ENCODE measurements at places on chromosomes 13 and 19.

- DNase-seq = no peak
Observed at GRCh38 chr13:30429235-30429634, 6.9 kb downstream of the UBE2L5 start.

- DNase-seq = no peak
Observed at GRCh38 chr19:48969276-48970138, 4.4 kb downstream of the FTL start.

DNA sequence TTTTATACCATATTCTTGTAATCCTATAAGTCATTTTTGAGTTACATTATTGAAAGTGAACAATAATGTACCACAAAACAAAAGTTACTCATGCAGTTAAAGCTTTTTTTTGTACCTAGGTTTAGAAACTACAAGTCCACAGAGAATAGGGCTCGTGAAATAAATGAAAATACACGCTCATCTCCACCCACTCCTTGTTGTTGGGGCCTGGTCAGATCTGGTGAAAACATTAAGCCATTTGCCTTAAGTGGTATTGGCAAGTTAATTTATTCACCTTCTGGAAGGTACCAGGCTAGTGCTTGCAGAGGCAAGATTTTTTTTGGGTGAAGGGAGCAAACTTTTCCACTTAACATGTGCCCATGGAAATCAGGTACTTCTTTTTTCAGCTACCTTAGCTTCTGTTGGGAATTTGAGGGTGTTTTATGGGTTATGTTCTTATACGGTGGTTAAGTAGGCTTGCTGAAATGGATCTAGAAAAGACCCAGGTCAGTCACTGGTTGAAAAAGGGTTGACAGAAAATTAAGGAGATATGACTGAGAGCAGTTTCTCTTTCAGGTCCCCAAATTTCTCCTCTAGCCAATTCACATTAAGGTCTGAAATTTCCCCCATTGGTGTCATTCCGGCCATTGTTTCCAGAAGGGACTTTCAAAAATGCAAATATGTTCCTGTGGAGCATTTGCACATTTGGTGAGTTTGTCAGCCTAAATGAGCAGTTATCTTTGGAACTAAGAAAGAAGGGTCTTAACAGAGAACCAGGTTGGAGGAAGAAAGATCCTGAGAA, 143.3 kb downstream of the KCNRG start:
- no peak for DNase-seq

- no peak for DNase-seq
Observed at GRCh38 chr13:40490086-40490758, 176.2 kb downstream of the FOXO1 start.

DNA sequence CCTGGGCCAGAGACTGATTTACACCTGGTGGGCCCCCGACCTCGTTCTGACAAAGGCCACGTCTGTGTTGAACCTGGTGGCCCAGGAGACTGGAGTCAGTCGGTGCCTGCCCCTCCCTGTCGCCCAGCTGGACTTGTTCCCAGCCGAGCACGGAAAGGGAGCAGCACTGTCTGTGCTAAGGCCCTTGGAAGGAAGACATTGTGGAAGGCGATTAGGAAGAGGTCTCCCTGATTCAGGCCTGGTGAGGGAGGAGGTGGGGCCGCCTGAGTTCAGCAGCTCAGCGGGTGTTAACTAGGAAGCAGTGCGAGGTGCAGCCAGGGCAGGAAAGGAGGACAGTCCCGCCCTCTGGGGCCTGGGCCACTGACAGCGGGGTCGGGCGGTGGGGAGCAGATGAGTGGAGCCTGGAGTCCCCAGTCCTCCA, 64.7 kb downstream of the GPR12 start:
- DNase-seq = no peak

GRCh38 chr19:55391191-55391670, 5.5 kb downstream of the RPL28 start:
- DNase-seq = no peak

DNA sequence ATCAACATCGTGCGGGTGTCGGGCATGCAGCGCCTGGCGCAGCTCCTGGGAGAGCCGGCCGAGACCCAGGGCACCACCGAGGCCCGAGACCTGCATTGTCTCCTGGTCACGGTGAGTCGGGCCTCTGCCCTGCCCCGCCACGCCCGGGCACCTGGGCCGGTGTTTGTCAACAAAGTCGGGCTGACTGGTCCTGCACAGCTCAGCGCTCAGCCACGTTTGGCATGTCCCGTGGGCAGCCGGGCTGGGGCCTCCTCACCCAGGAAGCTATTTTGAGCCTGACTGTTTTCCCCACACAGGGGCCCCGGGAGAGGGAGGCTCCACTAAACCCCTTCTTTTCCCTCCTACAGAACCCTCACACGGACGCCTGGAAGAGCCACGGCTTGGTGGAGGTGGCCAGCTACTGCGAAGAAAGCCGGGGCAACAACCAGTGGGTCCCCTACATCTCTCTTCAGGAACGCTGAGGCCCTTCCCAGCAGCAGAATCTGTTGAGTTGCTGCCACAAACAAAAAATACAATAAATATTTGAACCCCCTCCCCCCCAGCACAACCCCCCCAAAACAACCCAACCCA, 1.3 kb downstream of the GADD45B start:
- DNase-seq = peak; percentile 34

GRCh38 chr19:5504114-5504513, 48.9 kb downstream of the ZNRF4 start:
- no peak for DNase-seq

DNA sequence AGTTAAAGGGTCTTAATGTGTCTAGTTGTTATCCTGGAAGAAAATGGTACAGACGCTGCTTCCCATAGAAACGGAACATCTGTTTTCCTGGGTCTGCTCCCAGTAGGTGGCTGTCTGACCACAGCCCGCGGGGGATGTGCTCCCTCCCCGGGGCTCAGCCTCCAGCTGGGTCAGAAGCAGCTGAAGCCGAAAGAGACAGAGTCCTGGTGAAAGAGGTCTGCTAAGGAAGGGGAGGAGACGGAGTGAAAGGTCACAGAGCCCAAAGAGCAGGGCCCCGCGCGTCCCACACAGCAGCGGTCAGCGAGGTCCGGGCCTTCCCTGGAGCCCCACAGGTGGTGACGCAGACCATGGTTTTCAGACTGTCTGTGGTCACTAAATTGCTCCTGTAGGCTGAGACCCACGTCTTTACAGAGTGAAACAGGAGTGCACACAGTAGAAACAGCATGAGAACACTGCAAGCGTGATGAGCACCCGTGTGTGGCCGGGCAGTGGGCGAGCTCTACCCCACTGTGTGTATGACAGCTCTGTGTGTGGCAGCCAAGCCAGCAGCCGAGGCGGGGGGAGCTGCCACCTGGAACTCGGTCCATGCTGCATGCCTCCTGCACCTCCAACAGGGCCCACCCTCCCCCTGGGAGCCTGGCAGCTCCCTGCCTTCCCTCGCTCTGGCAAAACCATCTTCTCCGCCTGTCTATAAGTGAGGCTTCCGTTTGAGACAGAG, 52.0 kb upstream of the C13orf46 start:
- no peak for DNase-seq

- DNase-seq = no peak
Observed at GRCh38 chr13:73138638-73139491, 80.1 kb downstream of the KLF5 start.

DNA sequence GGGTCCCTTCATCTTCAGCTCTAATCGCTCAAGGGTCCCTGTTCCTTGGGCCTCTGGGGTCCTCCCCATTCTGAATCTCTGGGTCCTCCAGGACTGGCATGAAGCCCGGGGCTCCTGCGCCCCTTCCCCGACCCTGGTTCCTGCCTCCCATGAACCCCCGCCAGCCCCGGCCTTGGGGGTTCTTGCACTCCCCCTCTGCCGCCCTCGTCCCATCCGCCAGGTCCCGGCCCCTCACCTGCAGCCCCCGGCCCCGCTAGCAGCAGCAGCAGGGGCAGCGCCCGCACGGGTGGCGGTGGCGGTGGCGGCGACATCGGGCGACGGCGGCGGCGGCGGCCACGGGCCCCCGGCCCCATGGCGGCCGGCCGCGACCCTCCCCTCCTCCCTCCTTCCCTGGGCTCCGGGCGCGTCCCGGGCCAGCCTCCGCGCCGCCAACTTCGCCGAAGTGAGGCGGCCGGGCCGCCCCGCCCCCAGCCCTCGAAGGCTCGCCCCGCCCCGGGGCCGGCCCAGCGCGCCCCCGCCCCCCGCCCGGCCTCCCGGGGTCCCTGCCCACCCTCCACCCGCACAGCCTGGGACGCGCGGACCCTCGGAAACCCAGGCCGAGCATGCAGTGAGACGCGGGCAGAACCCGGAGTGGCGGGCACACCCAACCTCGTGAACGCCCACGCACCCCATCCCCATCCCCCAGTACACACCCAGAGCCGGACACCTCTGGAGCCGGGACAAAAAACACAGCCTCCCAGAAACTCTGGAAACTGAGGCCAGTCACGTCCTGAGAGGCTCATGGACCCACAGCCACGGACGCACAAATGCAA, at the start of gene NOTCH3:
TSS of gene NOTCH3 (minus strand) at position 443 of the 812 bp plus-strand sequence. CDS start at position 353, 90 bp downstream.
- no peak for DNase-seq

- no peak for DNase-seq
Observed at GRCh38 chr13:41915081-41915480, 45.8 kb downstream of the VWA8 start.

GRCh38 chr13:65453982-65454381, 1776.2 kb downstream of the PCDH9 start:
- DNase-seq = no peak

DNA sequence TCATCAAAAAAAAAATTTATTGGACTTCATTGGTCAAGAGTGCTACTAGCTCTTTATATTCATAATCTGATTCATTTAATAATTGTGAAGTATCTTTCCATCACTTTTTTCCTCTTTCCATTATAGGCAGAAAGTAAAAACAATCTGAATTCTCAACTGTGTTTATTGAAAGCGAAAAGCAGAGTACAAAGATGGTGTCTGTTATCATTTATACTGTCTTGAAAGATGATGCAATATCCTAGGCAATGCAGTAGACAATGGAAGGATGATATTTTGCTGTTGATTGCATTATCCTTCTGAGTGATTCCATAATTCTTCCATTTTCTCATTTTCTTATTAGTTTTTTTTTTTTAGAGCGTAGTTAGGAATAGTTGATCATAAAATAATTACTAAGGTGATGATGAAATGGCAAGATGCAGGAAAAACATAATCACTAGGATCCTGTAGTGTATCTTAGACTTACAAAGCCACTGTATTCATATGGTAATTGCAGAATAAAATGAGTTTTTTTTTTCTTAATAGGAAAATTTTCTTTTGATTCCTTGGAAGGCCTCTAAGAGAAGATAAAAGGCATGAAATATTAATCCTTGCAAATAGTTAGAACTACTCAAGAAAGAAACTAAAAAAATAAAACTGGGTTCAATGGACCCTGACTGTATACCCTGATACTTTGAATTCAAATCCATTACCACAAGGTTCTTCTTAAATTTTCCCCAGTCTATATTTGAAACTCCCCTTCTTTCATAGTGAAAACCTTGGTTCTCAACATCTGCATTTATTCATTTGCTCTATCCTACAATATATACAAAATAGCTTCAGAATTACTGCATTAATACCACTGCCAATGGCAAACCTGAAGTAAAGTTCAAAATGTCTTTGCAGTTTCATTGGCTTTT, 11.6 kb downstream of the URI1 start:
- no peak for DNase-seq

- no peak for DNase-seq
Observed at GRCh38 chr19:52613299-52613906, 24.8 kb downstream of the ZNF83 start.

DNA sequence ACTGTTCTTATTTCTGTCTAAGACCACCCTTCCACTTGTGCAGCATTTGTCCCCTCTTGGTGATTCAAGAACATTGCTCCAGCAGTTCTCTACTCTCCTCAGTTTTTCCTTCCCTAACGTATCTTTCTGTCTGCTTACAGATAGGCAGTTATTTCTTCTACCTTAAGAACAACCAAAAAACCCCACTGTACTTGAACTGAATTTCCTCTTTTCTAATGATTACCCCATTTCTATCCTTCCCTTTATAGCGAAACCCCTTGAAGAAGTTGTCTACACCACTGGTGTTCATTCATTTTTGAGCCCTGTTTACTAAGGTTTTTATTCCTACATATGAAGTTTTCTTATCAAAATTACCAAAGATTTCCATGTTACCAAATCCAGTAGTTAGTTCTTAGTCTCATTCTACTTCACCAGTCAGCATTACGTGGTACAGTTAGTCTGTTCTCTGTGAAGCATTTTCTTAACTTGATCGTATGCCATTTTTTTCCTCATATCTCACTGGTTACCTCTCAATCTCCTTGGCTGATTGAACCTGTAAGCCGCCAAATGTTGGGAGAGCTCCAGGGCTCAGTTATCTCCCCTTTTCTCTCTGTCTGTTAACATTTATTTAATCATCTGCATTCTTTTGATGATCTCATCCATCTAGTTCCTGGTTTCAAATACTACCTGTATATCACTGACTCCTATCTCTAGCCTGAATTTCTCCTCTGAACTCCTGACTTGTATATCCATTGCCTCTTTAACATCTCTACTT, 9.0 kb downstream of the LSM14A start:
- no peak for DNase-seq

GRCh38 chr13:42356184-42356575, 84.2 kb downstream of the AKAP11 start:
- DNase-seq = peak; percentile 66

DNA sequence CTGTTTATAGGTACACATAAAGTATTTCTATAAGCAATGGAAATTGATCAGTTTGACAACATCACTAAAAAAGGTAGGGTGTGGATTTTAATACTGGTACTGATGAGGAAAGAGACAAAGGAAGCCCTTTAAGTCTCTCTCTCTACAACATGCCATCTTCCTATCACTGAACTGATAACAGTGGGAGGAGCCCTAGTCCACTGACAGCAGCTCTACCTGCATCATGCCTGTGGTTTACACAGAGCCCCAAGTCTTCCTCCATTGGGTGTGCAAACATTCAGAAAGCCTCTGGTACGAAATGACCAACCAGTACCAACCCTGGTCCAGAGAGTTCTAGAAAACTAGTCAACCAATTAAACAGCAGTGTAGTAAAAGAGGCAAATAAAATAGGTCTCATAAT, 53.4 kb downstream of the KLF12 start:
- DNase-seq = no peak

DNA sequence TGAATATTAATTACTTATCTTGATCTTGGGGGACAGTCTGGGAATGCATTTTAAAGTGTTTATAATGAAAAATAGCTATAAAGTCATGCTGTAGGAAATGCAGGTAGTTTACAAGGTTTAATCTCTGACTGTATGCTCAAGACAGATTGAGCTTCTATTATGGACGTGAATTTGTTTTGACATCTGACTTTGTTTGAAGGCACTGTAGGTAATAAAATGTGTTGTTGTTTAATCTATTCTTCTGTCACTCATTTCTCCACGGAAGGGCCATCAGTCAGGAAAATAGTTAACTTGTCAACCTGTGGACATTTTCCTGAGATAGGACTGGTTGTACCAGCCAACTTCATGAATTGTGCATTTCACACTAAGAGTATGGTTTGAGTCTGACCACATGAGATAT, 893.1 kb upstream of the SLITRK6 start:
- DNase-seq = no peak

- DNase-seq = no peak
Observed at GRCh38 chr13:26219726-26220125, 2.4 kb downstream of the RNF6 start.
